ENCODE measurements at places on chromosomes 1 and 21.

DNA sequence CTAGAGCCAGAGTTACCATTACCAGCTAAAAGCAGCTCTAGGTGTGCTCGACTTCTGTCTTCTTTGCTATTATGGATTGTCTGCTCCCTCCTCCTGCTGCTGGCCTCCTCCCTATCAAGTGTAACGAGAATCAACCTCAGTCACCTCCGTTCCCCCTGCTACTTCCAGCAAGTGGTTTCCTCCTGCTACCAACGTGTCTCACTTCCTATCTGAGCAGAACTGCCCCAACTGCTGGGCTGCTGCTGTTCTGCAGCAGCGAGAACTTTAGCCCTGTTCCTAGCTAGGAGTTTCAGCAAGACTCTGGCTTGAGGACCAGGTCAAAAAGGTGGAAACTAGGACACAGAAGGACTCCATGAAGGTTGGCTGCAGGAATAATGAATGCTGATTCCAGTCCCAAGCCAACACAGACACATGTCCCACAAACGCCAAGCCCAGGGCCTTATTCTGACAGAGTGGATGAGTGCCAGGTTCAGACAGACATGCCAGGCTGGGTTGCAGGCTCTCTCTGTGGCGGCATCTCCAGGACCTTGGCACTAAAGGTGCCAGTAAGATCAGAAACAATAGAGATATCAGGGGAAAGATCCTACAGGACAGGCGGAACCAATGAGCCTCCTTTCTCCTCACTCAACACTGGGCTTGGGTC lies 46.9 kb downstream of the CD34 start:
- DNase-seq = peak; percentile 17

GRCh38 chr1:220454155-220454777 lies 73.7 kb upstream of the MARK1 start:
- no peak for DNase-seq

- no peak for DNase-seq
Observed at GRCh38 chr1:155254714-155255242, 505 bp downstream of the ENTREP3 start.

DNA sequence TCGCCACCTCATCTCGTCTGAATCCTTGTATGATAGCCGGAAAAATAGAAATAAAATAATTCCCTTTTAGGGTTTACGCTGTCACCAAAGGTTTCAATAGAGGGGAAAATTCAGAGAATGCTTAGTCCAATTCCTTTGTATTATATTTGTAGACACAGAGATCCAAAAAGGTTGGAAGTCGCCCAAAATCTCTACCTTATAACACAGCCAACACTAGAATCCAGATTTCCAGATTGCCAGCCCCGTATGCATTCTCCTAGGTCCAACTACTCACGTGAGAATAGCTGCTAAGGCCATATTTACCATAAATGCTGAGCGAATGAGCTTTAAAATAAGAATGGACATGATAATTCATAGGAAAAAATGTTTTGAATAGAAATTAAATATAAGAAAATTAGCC lies 124.5 kb downstream of the KCNK1 start:
- no peak for DNase-seq

GRCh38 chr1:192530254-192530653 lies 45.3 kb upstream of the RGS1 start:
- DNase-seq = peak; percentile 92

DNA sequence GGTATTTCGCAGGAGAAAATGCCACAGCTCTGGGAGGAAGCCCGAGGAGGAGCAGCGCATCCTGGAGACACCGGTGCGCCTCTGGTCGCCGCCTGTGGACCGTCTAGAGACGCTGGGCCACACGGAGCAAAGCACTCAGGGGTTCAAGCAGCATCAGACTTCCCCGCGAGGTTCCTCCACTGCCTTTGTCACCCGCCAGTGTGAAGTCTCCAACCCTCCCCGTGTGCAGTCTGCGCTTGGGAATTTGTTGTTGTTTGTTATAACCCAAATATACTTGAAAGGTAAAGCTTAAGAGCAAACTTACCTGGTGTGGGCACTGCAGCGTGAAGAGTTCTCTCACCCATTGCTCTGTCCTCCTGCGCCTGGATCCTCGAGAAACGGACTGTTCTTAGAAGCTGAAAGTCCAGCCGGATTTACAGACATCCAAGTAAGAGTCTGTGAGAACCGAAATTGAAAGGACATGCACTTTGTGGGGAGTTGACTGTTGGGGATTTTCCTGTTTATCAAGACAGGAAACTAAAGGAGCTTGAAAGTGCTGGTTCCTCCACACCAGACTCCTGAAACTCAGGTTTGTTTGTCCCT lies at the start of gene GBP4:
GBP4 (minus strand) TSS at position 452 of the 582 bp plus-strand sequence; CDS start at position 344, 108 bp downstream.
- DNase-seq = peak; percentile 70

GRCh38 chr1:8789314-8790214 lies 27.9 kb downstream of the RERE start:
- DNase-seq = no peak

- no peak for DNase-seq
Observed at GRCh38 chr1:43444836-43445235, 8.9 kb downstream of the HYI start.

GRCh38 chr1:211811126-211811525 lies 19.4 kb downstream of the LPGAT1 start:
- no peak for DNase-seq

GRCh38 chr1:23514111-23514679 lies 16.8 kb downstream of the E2F2 start:
- DNase-seq = no peak

DNA sequence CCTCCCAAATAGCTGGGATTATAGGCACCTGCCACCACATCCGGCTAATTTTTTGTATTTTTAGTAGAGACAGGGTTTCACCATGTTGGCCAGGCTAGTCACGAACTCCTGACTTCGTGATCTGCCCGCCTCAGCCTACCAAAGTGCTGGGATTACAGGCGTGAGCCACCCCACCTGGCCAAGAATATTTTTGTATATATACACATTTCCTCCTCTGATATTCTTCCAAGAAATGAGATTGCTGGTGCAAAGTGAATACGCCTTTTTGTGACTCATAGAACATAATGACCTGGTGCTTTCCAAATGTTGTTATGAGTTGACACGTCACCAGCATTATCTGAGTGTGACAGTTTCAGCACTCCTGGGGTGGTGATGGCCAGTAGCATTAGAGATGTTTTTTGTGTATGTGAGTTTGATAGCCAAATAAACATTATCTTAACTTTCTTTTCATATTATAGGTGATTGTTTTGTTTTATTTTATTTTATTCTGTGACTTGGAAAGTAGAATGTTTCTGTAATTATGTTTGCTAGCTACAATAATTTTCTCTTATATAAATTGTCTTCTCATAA lies 54.9 kb downstream of the KCNK1 start:
- DNase-seq = no peak

GRCh38 chr1:31762726-31763670 lies 1.1 kb downstream of the ADGRB2 start:
- DNase-seq = peak; percentile 76

DNA sequence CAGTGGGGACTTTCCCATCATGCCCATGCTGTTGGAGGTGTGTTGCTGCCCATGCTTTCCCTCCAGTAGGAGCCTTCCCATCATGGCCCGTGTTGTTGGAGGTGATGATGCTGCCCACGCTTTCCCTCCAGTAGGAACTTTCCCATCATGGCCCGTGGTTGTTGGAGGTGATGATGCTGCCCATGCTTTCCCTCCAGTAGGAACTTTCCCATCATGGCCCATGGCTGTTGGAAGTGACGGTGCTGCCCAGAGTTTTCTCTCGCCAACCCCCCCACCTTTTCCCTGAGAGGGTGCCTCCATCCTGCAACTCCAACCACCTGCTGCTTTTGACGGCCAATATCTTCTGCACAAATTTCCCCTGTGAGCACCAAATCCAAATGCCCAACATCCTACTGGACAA lies 205.7 kb downstream of the TOMM20 start:
- DNase-seq = no peak

DNA sequence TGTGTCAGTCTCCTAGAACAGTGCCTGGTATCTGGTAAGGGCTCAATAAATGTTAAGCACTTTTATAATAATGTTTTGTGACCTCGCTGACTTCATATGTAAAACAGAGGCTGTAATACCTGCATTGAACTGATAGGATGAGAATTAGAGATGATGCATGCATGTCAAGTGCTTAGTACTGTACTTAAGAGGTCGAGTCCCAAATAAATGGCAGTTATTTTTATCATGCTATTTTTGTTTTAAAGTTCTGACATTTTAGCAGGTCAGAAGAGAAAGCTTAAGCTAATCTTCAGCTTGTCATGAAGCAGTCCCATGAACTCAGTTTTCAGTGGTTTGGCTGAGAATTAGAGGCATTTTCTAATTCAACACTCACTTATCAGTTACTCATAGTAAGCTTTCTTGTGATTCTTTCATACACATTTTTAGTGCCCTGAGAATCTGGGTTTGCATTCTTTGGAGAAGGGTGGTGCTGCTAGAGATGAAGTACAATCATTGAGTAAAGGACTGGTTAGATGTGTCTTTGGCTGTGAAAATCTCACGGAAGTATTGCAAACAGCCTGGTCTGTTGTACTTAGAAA lies 75.7 kb upstream of the RAVER2 start:
- DNase-seq = no peak

DNA sequence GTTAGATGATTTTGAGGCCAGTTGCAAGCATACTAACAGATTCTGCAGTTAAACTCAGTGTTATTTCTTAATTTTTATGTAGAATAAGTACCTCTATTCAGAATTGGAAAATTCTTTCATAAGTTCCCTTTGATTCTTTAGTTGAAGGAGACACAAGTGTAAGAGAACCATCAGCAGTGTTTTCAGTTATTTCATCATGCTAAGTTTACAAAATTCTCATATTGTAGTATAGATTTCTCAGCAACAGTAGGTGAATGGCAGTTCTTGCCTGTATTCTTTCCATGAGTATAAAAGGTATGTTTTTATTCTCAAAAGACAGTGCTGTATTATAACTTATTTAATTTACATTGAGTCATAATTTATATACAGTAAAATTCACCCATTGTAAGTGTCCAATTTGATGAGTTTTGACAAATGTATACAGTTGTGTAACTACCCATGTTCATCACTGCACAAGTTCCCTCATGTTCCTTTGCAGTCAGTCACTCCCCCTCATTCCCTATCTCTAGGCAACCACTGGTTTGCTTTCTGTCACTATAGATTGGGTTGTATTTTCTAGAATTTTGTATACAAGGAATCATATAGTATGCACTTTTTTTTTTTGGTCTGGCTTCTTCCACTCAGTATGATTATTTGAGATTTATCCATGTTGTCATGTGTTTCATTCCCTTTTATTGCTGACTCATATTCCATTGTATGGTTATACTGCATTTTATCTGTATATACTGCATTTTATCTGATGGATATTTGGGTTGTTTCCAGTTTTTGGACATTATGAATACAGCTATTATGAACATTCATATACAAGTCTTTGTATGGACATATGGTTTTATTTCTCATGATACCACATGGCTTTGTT lies 3.9 kb downstream of the RPS6KC1 start:
- DNase-seq = no peak

DNA sequence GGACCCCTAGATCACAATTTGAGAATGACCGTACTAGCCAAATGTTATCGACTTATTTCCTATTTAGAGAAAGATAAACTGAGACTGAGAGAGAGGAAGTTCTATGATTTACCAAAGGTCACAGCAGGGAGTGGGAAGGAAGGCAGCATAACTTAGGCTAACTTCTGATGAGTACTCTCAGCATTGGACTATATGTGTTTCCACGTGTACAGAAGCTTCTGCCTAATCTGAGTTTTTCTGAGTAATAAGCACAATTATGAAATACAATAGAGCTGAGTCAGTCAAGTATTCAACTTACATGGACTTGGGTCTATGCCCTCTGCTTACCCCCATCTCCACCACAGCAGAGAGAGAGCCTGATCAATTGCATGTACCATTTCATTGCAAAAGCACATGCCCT lies 88.1 kb upstream of the HIVEP3 start:
- no peak for DNase-seq

GRCh38 chr1:151326619-151327222 lies 495 bp downstream of the PI4KB start:
- DNase-seq = peak; percentile 70

- no peak for DNase-seq
Observed at GRCh38 chr1:70093250-70093975, 112.0 kb downstream of the LRRC40 start.

DNA sequence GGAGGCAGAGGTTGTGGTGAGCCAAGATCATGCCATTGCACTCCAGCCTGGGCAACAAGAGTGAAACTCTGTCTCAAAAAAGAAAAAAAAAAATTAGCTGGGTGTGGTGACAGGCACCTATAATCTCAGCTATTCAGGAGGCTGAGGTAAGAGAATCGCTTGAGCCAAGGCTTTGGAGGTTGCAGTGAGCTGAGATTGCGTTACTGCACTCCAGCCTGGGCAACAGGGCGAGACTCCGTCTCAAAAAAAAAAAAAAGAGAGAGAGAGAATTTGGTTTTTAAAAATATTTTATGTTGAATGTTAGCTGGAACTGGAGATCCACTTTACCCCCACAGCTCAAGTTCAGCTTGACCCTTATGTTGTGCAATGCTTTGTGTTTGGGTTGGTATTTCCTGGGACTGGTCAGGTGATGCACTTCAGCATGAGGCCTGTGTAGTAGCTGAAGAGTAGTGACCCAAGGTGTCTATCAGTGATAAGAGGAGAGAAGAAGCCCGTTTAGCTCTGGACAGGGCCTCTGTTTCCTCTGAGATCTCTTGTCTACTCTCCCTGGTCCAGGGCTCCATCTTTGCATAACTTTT lies 36.8 kb upstream of the MACF1 start:
- DNase-seq = no peak

DNA sequence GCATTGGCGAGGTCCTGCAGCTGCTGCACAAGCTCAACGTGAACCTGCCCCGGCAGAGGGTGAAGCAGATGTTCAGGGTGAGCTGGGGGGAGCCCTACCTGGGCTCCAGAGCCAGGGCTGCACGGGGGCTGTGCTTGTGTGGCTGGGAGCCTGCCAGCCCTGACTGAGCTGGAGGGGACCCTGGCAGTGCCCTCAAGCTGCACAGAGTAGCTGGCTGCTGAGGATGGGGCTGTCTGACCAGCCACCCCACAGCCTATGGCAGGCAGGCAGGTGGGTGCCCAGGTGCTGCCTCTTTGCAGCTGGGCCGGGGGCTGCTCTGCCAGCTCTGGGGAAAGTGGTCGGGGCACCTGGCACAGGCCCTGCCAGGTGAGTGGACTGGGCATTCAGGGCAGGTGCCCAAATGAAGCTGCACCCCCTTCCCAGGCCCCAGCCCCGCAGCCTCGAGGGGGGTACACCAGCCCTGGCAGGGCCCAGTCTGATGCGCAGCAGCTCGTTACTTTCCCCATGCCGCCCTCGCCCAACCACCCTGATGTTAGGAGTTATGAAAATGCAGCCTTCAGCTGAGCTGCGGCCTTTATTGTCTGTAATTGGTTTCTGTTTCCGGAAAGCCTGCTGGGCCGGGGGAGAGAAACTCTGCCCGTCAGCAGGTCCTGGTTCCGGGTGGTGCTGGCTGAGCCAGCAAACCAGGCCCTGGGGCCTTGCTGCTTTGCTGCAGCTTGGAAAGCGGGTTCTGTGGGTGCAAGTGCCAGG lies 4.3 kb downstream of the PLCH2 start:
- DNase-seq = peak; percentile 74

DNA sequence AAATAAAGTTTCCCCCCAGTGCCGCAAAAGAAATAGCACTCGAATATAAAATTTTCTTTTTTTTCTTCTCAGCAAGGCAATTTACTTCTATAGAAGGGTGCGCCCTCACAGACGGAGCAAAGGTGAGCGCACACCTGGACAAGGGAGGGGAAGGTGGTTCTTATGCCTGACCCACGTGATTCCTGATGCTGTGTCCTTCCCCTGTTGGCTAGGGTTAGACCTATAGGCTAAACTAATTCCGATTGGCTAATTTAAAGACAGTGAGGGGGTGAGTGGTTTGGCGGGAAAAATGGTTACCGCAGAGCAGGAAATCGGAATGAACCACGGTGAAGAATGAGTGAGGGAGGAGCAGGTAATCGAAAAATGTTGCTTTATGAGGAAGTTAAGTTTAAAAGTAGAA lies 607 bp upstream of the FAAH start:
- DNase-seq = no peak

All from MM.1S (cell line).